Posterior cingulate gyrus (tissue), 11 donors: ENCODE measurements at places on chromosomes 16 and 17.

DNA sequence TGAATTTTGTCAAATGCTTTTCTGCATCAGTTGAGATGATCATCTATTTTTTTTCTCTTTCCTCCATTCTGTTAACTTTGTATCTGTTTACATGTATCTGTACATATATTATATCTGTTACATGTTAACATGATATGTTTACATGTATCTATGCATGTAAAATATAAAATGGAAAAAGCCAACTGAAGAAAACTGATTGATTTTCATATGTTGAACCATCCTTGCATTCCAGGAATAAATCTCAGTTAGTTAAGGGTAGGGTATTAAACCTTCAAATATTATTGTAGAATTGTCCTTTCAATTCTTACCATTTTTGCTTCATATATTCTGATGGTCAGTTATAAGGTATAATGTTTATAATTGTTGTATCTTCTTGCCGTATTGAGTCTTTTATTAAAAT, 336.1 kb downstream of the ZFHX3 start:
- DNase-seq: no peak

DNA sequence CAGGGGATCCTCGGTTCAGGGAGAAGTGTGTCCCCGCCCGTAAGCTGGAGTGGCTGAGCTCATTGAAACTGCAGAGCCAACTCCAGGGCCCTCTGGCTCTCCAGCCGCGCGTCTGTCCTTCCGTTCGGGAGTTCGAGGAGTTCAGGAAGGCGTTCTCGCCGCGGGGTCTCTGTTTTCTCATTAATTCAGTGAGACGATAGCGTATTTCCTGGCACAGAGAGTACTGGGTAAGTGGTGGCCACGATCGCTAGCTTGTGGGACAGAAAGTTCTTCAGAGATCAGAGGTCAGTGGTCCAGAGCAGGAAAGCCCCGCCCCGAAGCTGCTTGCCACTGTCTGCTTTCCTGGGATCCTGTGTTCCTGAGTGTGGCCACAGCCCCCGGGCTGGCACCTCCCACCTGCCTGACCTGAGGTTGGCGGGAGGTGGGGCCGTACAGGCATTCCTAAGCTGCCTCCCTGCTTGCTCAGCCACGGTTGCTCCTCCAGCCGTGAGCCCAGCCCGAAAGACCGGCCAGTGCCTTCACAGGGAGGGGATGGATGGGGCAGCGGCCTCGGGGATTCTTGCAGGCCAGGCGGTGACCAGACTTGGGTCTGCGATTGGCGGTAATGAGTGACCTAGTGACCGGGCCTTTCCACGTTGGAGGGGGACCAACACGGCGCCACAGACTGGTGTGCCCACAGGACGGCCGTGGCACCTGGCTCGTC, 8.9 kb downstream of the BAIAP2 start:
- DNase-seq: no peak

DNA sequence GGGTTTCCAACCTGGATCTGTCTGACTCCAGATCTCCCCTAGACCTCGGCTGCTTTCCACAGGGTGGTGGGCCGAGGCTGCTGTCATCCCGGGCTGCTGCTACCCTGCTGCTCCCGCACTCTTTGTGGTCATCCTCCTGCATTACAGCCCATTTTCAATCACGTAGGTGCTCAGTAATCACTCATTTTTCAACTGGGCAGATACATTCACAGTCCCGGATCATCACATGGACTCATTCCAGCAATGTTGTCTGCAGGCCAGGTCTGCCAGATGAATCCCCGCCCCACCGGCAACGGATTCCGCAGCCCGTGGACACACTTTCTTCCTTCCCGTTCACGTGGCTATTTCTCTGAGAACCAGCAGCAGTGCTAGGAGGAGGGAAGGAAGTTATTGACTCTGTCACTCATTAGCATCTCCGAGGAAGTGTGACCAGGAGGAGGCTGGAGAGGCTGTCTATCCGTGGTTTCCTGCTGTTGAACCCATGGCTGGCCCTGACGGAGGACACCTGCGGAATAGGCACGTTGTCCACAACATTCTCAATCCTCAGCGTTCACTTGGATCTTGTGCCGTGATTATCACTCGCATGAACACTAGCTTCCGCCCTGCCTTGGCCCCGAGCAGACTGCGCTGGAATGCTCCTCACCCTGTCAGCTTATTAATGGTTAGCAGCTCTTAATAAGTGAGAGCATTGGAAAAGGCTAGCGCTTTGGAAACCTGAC, 14.7 kb upstream of the ZCCHC14 start:
- DNase-seq: no peak

GRCh38 chr16:4924593-4925292, 12.2 kb downstream of the PPL start:
- DNase-seq: no peak

DNA sequence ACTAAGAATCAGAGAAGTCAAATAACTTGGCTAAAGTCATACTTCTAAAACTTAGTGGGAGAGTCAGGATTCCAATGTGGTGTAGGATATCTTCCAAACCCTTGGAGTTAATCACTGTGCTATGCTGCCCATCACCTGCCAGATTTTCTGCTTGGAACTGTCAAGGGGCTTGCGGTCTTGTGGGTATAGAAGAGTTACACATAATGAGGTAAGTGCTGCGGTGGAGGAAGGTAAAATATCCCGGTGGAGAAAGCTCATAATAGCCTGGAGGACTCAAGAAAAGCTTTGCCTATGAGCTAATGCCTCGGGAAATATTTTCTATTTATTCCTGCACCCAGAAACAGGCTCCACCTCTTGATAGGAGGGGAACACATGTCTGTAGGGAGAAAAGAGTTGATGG, 195.6 kb downstream of the UTP18 start:
- DNase-seq: no peak
